ENCODE measurements at places on chromosomes 5 and 9. TPM values are rescaled to one million over a fixed set of nuclear protein-coding genes. Genes with fewer than 3 reads are reported as not detected.
A peak's percentile ranks its signal among the peaks of the same experiment; 100 is the strongest.

Gene FRRS1L
- not detected for total RNA-seq

DNA sequence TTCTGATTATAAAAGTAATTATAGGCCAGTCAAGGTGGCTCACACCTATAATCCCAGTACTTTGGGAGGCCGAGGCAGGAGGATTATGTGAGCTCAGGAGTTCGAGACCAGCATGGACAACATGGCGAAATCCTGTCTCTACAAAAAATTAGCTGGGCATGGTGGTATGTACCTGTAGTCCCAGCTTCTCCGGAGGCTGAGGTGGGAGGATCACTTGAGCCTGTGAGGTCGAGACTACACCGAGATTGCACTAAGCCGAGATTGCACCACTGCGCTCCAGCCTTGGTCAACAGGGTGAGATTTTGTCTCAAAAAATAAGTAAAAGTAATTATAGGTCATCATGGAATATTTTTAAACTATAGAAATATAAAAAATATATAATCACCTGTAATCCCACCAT is 18.1 kb downstream of the IRF1 start:
- DNase-seq = peak; percentile 64

Gene PCDHGA9
- 0.44 TPM for total RNA-seq

Gene ZNF366
- total RNA-seq = not detected

Gene IFNA7
- total RNA-seq = not detected

DNA sequence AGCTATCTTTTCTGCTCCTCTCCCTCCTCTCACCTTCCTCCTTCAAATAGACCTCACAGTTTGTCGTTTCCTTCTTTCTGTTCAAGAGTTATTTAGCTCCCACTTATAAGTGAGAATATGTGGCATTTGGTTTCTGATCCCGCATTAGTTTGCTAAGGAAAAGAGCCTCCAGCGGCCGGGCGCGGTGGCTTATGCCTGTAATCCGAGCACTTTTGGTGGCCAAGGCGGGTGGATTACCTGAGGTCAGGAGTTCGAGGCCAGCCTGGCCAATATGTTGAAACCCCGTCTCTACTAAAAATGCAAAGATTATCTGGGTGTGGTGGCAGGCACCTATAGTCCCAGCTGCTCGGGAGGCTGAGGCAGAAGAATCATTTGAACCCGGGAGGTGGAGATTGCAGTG is 2101.6 kb downstream of the MAT2B start:
- DNase-seq = no peak

DNA sequence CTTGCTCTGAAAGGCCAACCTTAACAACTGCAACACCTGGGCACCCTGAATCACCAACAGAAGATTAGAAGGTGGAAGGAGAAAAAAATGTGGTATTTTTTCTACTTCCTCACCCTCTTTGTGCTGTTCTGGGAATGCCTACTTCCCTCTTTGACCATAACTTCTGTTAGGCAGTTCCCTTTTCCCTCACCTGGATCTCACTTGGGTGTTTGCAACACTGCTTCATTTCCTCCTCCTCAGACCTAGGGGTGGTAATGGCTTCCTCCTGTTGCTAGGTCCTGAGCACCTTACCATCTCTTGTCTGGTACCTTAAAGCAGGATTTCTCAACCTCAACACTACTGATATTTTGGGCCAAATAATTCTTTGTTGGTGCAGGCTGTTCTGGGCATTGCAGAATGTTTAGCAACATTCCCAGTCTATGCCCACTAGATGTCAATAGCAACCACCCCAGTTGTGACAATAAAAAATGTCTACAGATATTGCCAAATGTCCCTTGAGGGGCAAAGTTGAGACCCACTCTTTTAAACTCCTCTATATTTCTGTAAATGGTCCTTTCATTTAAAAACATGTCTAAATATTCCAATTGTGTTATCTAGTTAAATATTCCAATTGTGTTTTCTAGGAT is 300.0 kb upstream of the VLDLR start:
- DNase-seq = no peak

All from activated CD4-positive, alpha-beta T cell treated with anti-CD3 and anti-CD28 coated beads, Interleukin-2, amount 10 ng/mL, durations not matched to agents 24 days and 14 days (primary cell).